HuH-7 (cell line): ENCODE measurements at places on chromosomes 3 and 15.

GRCh38 chr3:153539263-153539662 lies 377.2 kb downstream of the RAP2B start:
- DNase-seq = no peak

GRCh38 chr3:18998069-18998468 lies 150.2 kb upstream of the KCNH8 start:
- no peak for DNase-seq

- DNase-seq = no peak
Measured at GRCh38 chr3:148643389-148643840, 54.3 kb upstream of the AGTR1 start.

GRCh38 chr15:63560741-63561448 lies 36.3 kb upstream of the FBXL22 start:
- DNase-seq = no peak

GRCh38 chr15:46660096-46660842 lies 1025.4 kb downstream of the SQOR start:
- no peak for DNase-seq

GRCh38 chr3:71984843-71985613 lies 200.1 kb upstream of the PROK2 start:
- DNase-seq = no peak

DNA sequence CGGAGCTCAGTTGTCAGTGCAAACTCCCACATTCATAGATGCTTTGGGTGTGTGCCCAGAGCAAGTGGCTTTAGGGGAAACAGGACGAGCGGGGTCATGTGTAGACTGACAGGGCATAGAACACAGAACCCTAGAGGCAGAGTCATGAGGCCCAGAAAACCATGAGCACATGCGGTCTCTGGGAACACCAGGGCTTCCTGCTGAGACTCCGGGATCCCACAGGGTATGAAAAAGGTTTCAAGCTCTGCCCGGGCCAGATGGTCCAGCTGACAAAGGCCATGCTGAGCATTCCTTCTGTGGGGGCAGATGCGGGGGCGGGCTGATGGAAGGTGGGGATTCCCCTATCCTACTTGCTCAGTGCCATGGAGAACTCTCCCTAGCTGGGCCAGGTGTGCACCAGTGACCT lies 44.8 kb downstream of the ROPN1B start:
- no peak for DNase-seq

GRCh38 chr15:36422631-36423030 lies 156.8 kb upstream of the CDIN1 start:
- no peak for DNase-seq

DNA sequence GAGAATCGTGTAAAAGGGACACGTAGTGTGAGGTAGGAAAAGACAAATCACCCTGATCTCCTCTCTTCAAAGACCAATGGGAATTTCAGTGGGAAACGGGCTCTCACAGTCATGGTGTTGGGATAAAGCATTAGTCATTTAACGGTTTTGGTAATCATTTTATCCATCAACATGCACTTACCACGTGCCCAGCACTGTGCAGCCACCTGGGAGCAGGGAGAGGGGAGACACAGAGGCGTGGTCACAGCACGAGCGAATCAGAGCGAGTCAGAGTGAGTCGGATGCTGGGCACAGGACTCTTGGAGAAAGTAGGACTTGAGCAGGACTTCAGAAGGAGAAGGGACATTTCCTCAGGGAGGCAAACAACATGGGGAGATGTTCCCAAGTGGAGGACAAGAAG lies 130.8 kb downstream of the MINAR1 start:
- DNase-seq = no peak

DNA sequence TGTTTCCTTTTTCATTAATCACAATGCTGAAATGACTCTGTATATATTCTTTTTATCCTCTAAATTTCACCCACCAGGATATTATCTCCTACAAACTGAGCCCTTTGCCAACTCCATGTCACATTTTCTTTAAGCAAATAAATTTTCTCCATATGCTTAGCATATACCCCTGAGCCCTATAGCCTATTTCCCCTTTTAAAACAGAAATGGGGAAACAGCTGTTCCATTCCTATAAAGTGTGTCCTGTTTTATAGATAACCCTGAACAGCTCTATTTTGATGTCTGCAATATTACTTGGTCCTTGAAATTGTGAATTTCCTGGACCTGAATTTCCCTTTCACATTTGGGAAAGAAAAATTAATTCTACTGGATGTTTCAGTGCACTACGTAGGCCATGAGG lies 15.6 kb upstream of the FILIP1L start:
- no peak for DNase-seq

DNA sequence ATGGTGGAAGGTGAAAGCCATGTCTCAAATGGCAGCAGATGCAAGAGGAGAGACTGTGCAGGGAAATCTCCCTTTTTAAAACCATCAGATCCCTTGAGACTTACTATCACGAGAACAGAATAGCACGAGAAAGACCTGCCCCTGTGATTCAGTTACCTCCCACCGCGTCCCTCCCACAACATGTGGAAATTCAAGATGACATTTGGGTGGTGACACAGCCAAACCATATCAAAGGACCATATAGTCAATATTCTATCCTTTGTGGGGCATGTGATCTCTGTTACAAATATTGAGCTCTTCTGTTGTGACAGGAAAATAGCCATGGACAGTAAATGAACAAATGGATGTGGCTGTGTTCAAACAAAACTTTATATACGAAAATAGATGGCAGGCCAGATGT lies 77.2 kb upstream of the ACKR4 start:
- no peak for DNase-seq

GRCh38 chr15:73244333-73244732 lies 124.4 kb downstream of the HCN4 start:
- DNase-seq = peak; percentile 49

DNA sequence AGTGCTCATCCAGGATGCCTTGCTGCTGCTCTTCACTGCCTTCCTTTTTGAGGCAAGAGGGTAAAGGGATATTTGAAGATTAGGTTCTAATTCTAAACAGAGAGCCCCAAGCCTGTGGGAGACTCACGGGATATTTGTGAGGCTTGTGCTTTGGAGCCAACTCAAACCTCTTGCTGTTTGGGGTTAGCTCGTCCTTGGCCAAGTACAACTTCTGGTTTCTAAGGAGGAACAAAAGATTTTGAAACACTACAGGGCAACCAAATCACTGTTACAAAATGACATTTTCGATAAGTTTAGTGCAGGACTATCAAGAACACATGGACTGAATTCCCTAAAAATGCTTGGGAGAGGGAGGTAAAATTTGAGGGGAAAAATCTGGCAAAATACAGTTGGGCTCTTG lies 190.2 kb downstream of the RORA start:
- DNase-seq = no peak
